ENCODE measurements at places on chromosomes 5 and 9.

- no peak for DNase-seq
Observed at GRCh38 chr5:21397693-21398092, 1409.7 kb upstream of the CDH18 start.

DNA sequence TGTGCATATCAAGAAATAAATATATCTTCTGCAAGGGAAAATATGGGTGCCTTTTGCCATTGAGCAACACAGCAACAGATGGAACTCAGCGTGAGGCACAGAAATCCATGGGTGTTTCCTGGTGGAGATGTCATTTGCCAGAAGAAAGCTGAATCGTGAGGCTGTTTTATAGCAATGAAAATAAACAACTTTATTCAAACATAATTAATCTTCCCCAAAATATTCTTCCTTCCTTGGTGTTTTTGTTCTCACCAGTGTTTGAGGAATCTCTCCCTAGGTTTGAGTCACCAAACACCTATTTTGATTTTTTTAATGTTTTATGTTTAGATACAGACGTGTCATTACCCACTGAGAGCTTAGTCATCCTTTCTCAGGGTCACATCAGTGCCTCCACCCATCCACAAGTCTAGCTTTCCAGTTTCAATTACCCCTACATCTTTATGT, 65.8 kb upstream of the PAPPA start:
- no peak for DNase-seq

GRCh38 chr9:70625078-70625477, 210.6 kb upstream of the KLF9 start:
- DNase-seq: no peak

DNA sequence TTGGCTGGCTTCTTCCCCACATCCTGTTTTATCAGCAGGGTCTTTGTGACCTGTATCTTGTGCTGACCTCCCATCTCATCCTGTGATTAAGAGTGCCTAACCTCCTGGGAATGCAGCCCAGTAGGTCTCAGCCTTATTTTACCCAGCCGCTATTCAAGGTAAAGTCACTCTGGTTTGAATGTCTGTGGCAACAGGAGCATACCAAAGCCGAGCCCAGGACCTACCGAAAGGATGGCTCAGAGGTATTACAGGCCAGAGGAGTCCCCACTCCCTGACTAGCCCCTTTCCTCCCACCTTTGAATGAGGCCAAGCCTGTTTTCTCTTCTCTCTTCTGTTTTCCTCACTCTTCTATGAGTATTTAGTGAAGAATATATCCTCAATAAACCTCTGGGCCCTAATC, 271.3 kb downstream of the OSTF1 start:
- DNase-seq: no peak

DNA sequence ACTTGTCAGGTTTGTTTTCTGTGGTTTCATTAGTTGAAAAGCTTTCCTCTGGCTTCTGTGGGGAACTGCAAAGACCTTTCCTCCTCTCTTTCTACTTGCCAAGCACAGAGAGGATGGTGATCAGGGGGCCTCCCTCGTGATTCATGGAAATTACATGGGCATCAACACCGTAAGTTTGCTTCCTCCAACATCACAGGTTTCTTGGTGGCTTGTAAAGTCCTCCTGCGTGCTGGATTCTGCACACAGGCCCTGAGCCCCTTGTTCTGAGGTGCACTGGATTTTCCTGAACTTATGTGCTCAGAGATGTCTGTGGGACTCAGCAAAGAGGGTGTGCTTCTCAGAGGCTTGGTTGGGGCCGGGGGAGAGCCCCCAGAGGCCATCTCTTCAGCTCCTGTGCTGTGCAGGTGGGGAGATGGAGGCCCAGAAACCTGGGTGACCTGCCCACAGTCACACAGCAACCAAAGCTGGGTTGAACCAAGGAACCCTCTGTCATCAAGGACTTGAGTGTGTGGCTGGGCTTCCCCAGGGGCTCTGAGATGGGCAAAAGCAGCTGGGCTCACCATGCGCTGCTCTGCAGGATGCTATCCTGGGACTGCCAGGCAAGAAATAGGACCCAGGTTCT, 36.5 kb downstream of the RGS3 start:
- no peak for DNase-seq

DNA sequence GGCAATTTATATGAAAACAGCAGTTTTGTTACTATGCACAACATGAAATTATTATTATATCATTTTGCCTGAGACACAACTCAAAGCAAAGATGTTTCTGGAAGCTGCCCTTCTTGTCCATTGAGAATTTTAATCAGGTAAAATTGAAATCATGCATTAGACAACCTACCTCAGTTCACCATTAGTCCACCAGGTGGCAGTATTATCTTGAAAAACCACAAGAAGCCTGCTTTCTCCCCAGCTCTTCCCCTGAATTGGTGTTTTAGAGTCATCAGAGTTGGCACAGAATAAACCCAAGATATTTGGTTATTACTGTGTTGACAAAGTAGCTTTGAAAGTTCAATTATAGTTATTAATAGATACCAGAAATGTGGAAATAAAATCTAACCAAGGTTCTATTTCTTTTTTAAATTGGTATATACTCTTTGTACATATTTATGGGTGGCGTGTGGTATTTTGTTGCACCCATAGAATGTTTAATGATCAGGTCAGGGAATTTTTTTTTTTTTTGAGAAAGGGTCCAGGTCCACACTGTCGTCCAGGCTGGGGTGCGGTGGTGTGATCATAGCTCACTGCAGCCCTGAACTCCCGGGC, 25.7 kb downstream of the UTP15 start:
- peak; percentile 56 for DNase-seq

- DNase-seq: no peak
Observed at GRCh38 chr9:107925749-107926297, 436.3 kb upstream of the KLF4 start.

GRCh38 chr5:108382784-108383330, 959 bp upstream of the FBXL17 start:
- no peak for DNase-seq

DNA sequence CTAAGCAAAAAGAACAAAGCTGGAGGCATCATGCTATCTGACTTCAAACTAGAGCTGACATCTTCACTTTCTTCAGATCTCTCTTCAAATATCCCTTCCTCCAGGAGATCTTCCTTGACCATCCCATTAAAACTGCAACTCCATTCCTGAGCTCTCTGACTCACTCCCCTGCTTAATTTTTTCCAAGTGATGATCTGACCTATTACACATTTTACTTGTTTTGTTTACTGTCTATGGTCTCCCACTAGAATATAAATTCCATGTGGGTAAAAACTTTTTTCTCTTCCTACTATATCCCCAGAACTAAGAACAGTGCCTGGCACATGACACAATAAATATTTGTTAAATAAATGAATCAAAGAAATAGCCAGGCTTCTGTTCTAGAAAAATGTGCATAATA, 87.5 kb downstream of the SLIT3 start:
- DNase-seq: no peak

DNA sequence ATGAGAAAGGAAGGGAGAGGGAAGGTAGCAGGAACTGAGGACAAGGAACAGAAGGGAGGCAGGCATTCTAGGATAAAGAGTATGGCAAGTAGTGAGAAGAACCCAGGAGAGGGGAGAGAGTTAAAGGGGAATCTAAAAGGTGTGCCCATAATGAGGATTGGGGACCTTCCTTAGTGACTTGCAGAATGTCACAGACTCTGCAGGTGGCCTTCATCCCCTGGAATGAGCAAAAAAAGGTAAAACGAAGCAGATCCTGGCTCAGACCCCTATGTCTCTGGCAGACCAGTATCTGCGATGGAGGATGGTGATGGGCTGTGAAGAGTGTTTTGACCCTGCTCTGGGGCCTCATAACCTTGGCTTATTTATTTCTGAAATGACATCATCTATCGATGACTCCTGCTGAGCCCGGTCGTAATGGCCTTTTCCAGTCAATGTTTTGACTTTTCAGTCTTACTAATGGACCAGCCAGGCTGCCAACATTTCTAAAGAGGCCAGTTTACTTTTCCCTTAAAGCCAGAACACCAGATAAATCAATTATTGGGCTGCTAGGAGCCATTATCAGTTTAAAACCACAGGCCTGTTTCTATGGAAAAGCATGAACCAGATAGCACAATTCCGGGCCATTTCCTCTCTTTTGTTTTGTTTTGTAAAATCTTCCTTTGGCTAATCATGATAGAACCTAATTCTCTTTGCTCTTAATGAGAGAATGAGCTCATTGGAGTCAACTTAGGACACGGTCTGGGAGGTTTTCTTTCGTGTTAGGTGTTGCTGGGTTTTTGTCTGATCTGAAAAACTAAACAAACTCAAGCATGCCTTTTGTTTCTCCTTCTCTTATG, 3.1 kb downstream of the TMOD1 start:
- no peak for DNase-seq

GRCh38 chr9:5389109-5389732, 48.5 kb downstream of the PLGRKT start:
- DNase-seq: no peak

GRCh38 chr5:90640484-90641059, 82.0 kb downstream of the ADGRV1 start:
- no peak for DNase-seq

- peak; percentile 64 for DNase-seq
Observed at GRCh38 chr9:34546834-34547827, 24.3 kb upstream of the ENHO start.
